Activated CD4-positive, CD25-positive, alpha-beta regulatory T cell (primary cell): ENCODE measurements at places on chromosomes 1 and 21.

GRCh38 chr1:67431869-67432578, 1.8 kb upstream of the SERBP1 start:
- no peak for DNase-seq

DNA sequence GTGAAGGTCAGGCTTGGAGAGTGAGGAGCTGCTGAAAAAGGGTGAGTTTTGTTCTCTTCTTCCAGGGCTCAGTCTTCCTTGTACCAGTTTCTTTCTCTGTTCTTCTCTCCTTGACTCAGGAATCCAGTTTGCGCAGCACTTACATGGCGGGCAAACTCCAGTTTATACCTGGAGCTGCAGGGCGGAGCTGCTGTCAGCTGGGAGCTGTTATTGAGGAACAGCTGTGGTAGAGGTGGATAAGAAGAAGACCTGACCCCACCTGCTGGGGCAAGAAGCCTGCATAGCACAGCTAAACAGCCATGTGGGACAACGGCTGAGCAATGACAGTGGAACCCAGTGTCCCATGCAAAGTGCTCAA, 46.2 kb downstream of the GALNT2 start:
- DNase-seq: no peak

- no peak for DNase-seq
These were observed 43.5 kb upstream of the DNAJC6 start for GRCh38 chr1:65265651-65266351.

DNA sequence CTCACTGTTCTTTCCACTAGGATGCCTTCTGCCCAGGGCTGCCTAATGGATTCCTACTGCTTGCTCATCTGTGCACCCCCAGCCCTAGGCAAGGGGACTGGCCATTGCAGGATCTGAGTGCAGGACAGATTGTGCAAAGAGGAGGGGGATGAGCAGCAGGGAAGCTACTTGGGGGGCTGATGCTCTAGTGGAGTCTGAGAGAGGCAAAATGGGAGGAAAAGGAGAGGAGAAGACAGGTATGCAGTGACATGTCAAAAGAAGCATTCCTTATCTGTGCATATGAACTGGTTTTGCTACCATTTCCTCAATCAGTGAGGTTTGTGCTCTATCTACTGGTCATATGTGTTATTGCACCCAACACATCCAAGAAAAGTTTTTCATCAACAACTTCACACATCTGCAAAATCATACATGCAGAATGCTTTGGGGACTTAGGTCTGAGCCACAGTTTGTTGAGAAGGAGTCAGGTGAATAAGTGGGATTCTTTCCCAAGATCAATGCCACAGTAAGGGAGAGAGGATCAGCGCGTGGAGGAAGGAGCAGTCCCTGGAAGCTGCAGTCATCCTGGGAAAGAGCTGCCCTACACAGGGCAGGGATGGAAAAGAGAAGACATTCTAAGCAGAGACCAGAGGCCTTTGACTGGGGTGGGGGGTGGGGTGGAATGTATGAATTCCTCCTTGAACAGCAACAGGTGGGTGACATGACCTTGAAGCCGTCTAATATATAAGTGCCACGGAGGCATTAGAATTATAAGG, 14.4 kb downstream of the SLC5A9 start:
- DNase-seq: no peak

GRCh38 chr1:245304698-245305097, 149.9 kb downstream of the KIF26B start:
- no peak for DNase-seq

DNA sequence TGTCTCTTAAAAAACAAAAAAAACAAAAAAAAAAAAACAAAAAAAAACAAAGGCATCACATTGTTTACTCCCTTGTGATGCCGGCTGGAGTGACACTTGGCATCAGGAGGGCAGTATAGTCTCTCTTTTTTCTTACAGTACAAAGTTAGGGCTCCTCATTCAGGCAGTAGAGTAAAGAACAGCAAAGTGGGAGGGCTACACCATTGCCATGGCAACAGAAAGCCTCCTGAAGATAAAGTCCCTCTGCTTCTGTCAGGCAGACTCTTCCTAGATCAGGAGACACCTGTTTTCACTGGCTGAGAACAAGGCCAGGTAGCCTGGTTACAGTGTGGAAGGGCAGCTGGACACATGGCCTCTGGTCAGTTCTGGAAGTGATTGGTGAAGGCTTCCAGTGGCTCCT, 41.3 kb upstream of the RAB3GAP2 start:
- DNase-seq: no peak

DNA sequence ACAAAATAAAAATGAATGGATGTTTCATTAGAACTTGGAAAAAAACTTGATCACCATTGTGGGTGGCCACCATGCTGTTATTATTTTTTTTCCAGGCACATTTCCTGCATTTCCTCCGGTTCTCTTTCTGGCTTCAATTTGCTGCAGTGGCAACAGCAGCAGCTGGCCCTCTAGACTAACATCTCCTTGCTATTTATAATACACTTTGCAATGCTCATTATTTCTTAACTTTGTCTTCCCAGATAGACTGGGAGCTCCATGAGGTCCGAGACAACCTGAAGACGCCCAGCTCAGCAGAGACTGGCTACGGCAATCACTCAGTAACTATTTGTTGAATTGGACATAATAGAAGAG, 53.4 kb upstream of the ATP5PO start:
- DNase-seq: no peak

DNA sequence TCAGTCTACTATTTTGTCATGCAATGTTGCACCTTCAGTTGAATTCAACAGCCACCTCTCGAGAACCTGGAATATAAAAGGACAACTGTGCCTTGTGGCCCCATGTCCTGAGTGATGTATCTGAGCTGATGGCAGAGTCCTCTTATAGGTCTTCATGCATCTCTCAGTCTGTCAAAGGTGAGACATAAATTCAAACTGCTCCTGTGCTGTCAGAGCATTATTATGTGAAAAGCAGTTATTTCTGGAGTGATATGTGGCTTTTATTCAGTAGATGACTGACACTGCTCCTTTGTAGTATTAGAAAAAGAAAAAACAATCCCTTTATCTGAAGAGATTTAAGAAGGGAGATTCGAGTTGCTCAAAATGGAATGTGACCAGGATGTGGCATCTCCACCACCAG, 8.4 kb downstream of the S100A10 start:
- no peak for DNase-seq

GRCh38 chr1:158506369-158506987, 34.5 kb downstream of the OR10R2 start:
- no peak for DNase-seq

- no peak for DNase-seq
These were observed 59.6 kb upstream of the ADAMTS5 start for GRCh38 chr21:27026501-27026900.
